Sciatic nerve (tissue), 2 donors: ENCODE measurements at places on chromosomes 5 and 9. TPM values are rescaled to one million over a fixed set of nuclear protein-coding genes. Genes with fewer than 3 reads are reported as not detected.

- DNase-seq, result no peak
Observed at GRCh38 chr9:136685790-136686533, 1.3 kb downstream of the AGPAT2 start.

GRCh38 chr5:148965511-148966265 is 97.2 kb downstream of the SH3TC2 start:
- no peak for DNase-seq

DNA sequence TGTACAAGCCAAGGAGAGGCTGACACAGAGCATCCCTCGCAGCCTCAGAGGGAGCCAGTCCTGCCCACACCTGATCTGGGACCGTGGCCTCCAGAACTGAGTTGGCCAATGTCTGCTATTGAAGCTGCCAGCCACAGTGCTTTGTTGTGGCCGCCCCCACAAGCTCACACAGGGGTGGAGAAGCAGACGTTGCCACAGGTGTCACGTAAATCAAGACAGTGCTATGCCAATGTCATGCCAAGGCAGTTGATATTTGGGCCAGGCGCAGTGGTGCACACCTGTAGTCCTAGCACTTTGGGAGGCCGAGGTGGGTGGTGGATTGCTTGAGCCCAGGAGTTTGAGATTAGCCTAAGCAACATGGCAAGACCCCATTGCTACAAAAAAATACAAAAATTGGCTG is 17.3 kb upstream of the TERT start:
- DNase-seq, result no peak

DNA sequence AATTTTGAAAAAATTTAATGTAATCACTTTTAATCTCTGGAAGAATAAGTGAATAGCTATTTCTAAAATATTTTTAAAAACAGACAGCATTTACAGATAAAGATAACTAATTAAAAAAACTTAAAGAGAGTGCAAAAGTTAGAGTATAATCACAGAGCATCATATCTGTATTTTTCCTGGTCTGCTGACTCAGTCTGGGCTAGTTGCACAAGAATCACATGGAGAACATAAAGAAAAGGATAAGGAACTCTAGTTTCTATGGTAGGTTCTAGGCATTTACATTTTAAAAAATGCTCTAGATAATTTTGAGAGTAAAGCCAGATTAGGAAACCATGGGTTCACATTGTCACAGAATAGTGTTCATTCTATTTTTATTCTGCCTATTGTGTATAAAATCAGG is 347.4 kb downstream of the PSAT1 start:
- DNase-seq, result no peak

- DNase-seq, result no peak
Observed at GRCh38 chr5:133936651-133937015, 31.8 kb downstream of the C5orf15 start.

DNA sequence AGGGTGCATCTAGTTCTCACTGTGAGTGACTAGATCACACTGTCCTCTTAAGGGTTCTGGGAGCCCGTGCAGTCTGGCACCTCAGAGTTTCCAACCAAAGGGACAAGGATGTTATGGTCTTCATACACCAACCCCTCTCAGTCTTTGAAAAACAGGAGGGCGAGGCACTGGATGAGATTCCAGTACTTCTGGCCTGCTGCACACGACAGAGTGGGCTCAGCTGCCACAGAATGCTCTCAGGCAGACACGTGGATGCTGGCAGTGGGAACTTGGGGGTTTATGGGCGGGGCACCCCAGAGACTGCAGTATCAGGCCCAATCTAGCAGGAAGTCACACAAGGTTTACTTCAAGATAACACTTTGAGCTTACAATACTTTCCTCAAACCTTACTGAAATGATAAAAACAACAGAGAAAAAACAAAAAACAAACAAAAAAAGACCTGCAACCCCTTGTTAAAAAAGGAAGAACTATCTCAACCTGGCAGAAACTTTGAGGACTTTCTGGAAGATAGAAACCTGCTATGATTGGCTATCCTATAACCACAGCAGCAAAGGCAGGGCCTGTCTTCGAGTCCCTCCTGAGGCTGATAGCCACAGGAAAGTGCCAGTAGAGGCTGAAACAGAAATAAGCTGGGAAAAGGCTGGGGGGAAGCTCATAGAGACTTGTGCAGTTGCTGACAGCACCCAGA is 28.3 kb upstream of the TGFBR1 start:
- no peak for DNase-seq

DNA sequence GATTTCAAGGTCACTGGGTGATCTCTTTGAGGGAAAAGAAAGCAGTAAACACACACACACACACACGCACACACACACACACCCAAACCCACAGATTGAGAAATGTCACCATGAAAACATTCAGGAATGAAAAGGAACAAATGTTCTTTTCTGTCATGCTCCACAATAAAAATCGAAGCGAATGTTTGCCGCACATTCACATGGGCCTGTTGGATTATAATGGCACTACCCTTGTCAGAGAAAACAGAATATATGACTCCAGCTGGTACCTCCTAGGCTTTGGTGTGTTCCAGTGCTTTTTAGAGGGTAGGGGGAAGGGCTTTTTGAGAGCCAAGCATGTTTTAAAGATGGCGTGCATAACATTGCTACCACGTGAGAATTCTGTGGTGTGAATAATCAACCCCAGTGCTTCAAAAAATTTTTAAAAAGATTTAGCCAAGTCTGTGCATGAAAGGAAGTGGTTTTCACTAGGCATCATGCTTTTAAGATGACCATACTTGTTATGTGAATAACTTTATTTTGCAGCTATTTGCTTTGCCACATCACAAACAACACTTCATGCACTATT is 120.8 kb upstream of the ZNF608 start:
- no peak for DNase-seq

- DNase-seq, result no peak
Observed at GRCh38 chr9:134474055-134474370, 147.8 kb downstream of the RXRA start.

DNA sequence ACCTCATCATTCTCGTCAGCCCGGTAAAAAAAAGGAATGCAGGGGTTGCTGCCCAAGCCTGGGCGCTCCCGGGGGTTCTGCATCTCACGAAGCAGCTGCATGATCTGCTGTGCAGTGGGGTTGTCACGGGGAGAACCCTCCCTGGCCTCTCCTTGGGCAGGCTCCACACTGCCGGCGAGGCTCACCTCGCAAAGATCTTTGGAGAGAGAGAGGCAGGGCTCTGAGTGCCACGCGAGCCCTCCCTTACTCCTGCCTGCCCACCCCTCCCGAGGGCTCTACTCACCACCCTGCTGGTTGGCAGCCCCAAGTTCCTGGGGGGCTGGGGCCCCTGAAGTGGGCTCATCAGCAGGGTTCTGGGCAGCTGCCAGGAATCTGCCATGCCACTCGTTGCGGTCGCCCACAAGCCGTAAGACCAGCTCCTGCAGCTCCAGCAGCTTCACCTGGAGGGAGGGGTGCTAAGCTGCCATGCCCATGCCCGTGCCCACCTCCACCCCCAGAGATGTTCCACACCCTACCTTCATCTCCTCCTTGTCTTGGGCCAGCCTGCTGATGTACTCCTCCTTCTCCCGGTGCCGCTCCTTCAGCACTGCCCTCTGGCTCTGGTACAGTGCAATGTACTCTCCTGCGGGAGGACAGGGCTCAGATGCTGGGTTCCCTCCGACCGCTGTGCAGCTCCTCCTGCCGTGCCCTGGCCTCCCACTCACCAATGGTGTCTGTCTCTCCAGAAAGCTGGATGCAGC is 18.6 kb downstream of the GOLGA2 start:
- DNase-seq, result no peak

DNA sequence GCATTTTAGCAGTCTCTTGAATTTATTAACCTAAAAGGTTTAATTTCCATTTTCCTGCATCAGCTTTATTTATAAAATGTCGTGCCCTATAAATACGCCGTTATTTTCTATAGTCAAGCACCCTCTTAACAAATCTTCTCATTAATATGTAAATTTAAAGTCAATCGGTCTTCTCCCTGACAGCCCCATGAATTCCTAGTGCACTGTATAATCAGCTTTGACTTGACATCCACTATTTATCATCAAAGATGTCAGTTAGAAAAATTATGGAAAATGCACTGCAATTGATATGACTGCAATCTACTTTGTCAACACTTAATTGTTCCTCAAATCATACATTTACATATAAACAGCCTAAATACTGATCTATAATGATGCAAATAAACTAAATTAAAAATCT is 83.4 kb downstream of the AP3B1 start:
- DNase-seq, result no peak

DNA sequence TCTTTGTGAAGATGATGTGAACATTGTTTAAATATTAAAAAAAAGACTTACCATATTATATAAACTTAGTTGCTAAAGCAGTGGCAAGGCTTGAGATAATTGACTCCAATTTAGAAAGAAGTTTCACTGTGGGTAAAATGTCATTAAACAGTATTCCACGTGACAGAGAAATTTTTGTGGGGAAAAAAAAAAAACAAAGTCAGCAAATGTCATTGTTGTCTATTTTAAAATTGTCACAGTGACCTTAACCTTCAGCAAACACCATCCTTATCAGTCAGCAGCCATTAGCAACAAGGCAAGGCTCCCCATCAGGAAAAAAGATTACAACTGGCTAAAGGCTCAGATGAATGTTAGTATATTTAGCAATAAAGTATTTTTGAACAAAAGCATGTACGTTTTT is 99.3 kb upstream of the CDH18 start:
- no peak for DNase-seq

CDH9 gene
- total RNA-seq, result not detected

TLE1 gene
- total RNA-seq, result 56.6 TPM
